ENCODE measurements at places on chromosomes 2 and 18.

DNA sequence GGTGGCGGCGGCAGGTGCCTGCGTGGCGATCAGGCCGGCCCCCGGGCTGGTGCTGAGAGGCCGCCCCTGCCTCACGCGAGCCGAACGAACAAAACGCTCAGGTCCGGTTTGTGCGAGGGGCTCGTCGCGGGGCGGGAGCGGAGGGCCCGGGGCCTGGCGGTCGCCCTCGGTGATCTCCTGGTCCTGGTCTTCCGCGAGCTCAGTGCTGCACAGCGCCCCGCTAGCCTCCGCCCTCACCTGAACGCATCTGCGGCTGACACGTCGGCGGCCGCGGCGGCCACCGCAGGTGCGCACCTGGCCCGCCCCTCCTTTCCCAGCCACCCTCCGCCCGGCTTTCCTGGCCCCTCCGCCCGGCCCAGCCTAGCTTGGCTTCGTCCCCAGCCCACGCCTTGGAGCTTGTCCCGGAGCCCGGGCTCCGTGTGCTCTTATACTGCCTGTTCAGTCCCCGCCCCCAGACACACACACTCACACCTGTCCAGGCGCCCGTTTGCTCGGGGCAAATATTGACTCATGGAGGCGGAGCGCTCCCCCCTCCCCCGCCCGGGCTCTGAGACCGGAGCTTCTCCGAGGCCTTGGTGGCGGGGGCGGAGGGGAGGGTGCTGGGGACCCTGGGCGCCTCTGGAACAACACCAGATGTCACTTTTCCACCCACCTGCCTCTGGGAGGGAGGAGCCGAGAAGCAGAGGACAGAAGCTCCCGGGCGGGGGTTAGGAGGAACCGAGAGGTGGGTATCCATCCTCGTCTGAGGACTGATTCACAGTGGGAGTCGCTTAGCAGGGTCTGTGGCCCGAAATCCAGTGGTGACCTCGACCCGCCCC is 8.6 kb upstream of the CRYBA2 start:
- no peak for DNase-seq

DNA sequence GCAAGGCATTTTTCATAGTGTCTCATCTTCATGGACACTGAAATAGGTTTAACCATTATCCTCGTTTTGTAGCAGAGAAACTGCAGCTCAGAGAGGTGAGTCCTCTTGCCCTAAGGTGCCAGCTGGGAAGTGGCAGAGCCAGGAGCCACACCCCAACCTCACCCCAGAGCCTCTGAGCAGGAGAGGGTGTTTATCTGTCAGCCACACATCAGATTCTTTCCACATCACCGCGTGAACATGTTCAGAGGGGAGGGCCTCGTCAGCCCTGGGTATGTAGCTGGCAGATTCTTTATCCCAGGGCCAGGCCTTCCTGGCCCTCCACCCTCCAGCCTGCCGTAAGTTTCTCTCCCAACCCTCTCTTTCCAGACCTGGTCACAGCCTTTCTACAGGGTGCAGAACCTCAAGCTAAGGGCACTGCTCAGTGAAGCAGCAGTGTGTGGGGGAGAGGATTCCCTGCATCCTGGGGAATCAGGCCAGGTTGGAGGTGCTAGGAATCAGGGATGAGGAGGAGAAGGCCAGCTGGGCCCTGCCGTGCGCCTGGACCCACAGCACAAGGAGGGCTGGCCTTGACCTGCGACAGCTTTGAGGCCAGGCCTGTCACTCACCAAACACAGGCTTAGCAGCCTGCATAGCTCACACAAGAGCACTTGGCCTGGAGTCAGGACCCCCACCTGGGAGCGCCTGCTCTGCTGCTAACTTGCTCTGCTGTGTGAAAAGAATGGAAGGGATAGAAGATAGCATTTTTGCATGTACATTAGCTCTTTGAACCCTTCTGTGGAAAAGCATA is 111.3 kb upstream of the MCFD2 start:
- no peak for DNase-seq

- DNase-seq, result no peak
Measured at GRCh38 chr2:25821225-25822056, 56.8 kb downstream of the ASXL2 start.

DNA sequence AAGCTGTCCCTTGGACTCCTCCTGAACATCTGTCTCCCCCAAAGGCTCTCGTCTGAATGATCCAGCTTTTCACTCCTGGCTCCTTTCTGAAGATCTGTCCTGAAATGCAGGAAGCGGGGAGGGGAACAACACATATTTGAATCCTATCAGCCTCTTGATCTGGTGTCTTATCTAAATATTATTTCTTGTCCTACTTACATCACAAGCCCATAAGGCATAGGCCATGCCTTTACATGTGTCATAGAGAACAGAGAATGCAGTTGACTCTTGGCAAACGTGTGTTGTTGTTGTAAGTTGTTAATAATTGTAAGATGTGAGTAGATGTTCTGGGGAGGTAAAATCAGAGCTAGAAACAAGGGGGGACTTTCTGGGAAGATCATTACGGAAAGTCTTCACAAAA is 57.4 kb downstream of the GATA6 start:
- no peak for DNase-seq

GRCh38 chr2:239168575-239168974 is 232.2 kb downstream of the HDAC4 start:
- no peak for DNase-seq

GRCh38 chr2:120555092-120555491 is 180.6 kb upstream of the GLI2 start:
- no peak for DNase-seq

GRCh38 chr2:233699424-233700027 is 6.8 kb downstream of the UGT1A6 start:
- DNase-seq, result no peak

DNA sequence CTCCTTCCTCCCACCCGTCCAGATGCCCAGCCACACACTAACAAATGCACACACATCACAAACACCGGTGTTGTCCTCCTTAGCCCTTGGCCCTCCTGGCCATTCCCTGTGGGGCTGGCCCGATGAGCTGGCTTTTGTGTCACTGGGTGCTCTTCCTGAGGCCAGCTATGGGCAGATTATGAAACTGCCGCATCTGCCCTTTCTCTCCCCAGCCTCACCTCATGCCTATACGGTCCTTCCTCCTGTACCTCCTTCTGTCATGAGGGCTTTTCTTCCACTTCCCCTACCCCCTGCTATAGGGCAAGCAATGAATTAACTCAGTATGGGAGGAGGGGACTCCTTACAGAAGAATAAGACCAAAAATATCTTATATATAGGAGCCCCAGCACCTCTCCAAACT is 10.3 kb upstream of the INO80C start:
- DNase-seq, result no peak

- no peak for DNase-seq
Measured at GRCh38 chr18:56377231-56377630, 261.2 kb downstream of the TXNL1 start.

DNA sequence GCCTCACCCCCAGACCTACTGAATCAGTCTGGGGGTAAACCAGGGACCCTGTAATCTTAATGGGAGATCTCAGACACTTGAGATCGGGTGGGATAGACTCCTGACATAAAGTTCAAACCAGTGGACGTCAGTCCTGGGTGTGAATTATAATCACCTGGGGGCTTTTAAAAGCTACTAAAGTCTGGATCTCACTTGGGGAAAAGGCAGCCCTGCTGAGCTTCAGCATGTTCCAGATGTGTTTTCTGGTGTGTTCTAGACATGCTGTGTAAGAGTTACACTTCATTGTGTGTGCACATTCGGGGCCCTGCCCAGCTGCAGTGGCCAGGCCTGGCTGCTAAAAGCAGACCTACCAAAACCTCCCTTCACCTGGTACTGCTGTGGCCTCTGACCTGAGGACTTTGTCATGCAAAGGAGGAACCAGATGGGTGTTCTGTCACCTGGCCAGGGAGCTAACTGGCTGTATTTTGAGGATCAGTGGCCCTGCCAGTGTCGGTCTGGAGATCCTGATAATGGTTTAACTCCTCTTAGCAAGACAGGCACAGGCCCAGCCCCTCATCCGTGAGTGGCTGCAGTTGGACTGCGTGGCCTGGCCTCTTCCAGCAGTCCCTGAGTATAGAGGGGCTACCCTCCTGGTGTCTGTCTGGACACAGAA is 10.6 kb downstream of the RRM2 start:
- DNase-seq, result no peak

GRCh38 chr2:237733677-237734300 is 64.8 kb upstream of the RBM44 start:
- DNase-seq, result no peak

DNA sequence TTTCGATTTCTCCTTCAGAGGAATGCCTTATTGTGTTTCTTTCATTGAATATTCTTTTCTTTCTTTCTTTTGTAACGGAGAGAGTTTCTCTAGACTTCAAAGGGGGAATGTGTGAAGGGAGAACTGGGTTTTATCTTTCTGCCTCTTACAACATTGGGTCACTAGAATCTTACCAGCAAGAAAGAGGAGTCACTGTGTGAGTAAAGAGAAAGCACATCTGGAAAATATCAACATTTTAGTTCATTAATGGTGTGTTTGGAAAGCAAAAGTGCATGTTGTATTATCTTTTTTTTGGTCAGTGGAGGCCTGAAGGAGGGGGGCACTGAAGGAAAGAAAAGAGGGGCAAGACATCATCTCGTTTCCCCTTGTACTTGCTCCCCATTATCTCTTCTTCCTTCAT is 86.6 kb upstream of the THOC1 start:
- no peak for DNase-seq

GRCh38 chr2:203782262-203782976 is 76.0 kb downstream of the CD28 start:
- peak; percentile 24 for DNase-seq

DNA sequence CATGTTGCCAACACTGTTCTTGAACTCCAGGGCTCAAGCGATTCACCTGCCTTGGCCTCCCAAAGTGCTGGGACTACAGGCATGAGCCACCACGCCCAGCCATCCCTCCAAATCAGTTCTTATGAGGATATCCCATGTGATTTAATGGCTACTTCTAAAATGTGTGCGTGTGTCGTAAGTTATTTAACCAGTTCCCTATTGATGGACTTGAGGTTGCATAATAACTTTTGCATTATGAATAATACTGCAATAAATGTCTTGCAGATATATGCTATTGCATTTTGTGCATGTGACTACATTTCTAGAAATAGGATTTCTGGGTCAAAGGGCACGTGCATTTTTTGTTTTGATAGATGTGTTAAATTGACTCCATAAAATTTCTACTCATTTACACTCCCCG is 19.0 kb downstream of the DIPK1C start:
- DNase-seq, result no peak

DNA sequence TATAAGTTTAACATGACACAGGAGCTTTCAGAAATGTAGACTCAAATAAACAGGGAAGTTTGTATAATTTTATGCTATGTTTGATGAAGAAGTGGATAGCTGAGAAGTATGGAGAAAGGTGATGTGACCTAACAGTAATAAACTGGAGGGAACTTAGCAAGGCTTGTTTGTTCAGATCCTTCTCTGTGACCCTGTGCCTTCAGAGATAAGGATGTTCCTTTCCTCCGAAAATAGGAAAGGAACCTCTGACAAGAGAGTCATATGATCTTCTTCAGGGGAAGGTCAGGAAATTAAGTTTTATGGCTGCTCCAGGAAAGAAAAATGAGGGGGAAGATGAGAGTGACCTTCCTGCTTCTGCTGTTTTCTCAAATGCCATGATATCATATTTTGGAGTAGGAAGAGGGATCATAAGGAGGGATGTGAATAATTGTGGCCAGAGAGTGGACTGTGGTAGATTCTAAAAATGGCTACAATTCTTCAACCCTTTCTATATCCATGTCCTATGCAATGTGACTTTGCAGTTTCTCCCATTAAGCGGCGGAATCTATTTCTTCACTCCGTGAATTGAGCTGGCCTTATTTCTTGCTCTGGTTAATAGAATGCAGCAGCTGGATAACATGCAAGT is 8.5 kb upstream of the C2orf69 start:
- DNase-seq, result no peak

DNA sequence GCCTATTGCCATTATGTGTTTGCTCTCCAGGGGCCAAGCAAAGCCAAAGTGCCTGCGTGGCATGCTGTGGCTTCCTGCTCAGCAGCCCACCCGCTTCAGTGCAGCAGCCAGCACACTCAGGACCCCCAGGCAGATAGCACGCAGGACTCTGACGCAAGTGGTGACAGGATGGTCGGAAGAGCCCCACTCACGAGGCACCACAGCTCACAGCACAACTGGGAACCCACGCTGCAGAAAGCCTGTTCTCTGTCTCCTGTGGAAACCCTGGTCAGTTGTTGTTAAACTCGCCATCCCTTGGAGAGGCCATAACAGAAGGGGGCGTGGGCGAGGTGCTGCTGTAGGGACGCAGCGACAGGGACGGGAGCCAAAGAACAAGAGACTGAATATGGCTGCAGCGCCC is 76.4 kb downstream of the HDAC4 start:
- DNase-seq, result no peak

- DNase-seq, result no peak
Measured at GRCh38 chr18:70195852-70196434, 9.5 kb downstream of the RTTN start.

DNA sequence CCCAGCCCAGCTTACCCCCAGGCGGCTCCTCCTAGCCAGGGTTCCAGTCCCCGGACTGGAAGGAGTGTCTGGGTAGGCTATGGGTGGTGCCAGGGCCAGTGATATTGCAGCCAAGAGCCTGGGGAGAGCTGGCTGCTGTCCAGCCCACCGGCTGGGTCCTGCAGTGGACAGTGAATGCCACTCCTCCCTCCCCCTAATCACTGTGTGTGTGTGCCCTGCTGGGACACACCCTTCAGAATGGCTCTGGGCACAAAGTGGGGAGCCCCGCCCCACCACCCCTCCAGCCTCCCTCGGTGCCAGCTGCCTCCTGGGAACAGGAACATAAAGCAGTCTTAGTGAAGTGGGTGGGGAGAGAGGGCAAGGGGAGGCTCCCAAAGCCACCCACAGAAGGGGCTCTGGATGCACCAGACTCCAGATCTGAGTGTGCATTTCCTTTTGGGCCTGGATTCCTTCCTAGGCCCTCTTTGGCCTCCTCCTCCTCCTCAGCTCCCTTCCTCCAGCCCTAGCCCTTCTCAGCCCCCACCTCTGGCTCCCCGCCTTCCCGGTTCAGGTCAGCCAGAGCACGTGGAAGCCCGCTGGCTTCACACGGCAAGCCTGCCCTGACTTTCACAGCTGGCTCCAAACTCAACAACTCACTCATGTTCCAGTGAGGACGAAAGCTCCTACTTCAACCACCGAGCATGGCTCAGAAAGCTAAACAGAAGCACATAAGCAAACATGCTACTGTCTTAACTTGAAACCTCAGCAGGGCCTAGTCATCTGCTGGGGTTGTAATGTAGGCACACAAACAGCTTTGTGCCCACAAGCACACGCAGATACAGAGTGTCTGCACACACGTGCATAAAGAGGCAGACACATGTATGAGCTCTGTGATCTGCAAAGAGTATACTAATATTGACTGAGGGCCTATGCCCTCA is 209.2 kb upstream of the SMAD2 start:
- no peak for DNase-seq

- no peak for DNase-seq
Measured at GRCh38 chr2:165428926-165429325, 40.6 kb upstream of the CSRNP3 start.

All from activated CD4-positive, CD25-positive, alpha-beta regulatory T cell (primary cell).